ENCODE measurements at places on chromosomes 4 and X.

- no peak for DNase-seq
Measured at GRCh38 chrX:128927363-128927762, 595.9 kb downstream of the SMARCA1 start.

GRCh38 chr4:67051000-67051789 is 494.1 kb downstream of the CENPC start:
- no peak for DNase-seq

GRCh38 chrX:112636951-112637581 is 42.7 kb downstream of the LHFPL1 start:
- DNase-seq = peak; percentile 27

GRCh38 chr4:48841045-48841827 is 10.3 kb downstream of the OCIAD1 start:
- DNase-seq = no peak

DNA sequence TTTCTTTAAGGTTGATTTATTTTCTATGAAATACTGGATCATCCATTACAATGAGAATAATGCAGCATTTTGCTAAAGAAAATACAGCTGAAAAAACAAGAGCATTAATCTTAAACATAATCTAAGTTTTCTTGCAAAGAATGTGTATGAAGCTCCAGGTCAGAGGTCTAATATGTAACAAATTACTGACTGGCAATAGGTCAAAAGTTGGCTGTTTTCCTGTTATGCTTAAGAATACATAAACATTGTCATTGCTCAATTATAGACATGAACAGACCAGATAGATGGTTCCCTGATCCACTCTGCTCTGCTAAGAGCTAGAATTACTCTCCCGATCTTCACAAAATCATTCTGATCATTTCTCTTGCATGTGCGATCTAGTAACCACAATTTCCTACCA is 718.6 kb downstream of the PDHA2 start:
- no peak for DNase-seq

DNA sequence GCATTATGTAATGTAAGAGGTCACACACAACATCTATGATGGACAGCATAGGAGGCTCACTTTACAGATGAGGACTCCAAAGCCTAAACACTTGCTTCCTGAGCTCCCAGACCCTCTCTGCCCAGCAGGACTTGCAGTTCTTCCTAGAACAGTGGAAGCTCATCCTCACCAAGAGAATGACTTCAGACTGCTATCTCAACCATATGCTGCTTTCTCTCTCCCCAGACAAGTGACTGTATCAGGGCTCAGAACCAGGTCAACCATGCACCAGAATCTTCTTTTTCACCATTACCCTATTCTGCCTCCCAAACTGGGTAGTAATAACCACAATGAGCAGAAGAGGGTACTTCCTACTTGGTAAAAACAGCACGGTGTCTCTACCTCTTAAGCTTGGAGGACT is 12.2 kb downstream of the RNF150 start:
- no peak for DNase-seq

DNA sequence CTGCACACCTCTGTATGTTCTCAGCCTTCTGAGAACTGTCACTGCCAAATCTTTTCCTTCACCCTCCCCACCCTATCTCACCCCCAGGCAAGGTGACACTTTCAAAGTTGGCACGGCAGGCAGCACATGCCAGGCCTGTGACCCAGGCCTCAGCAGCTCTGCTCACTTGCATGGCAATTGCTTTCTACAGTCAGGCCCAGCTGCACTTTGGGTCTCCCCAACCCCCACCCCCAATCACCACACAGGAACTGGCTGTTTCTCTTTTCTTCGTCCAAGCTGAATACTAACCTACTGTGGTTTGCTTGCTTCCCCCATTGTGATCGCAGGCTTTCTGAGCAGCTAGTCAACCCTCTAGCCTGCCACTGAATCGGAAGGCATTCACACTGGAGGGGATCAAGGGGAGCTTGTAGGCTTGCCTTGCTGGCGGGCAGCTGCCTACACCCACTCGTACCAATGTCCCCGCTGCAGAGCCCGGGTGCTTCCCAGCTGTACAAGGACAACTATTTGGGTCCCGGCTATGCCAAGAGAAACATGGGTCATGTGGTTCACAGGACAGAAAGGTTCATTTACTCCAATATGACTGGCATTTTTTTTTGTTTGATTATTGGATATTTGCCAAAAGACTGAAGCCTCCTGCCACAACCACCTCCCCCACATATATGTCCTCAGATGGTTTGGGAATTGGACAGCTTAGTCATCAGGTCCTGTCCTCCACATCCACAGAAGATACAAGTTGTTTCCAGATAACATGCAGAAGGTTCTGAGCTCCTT is 28.1 kb downstream of the SLC25A43 start:
- no peak for DNase-seq

All from HFFc6 (cell line).